ENCODE measurements at places on chromosomes 1 and 21.
A peak's percentile ranks its signal among the peaks of the same experiment; 100 is the strongest.

DNA sequence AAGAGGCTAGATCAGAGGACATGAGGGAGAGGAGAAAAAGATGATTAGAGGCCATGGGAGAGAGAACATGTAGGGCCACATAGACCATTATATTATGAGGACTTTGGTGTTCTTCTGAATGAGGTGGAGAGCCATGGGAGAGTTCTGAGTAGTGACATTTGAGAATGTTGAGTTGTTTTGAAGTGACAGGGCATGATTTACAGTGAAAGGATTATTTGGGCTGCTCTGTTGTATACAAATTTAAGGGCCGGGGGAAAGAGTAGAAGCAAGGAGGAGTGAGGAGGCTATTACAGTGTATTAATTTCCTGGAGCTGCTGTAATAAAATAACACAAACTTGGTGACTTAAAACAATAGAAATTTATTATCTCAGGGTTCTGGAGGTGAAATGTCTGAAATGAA is 102.5 kb upstream of the RGS4 start:
- DNase-seq = no peak

- DNase-seq = no peak
These were observed 253.6 kb downstream of the HMCN1 start for GRCh38 chr1:185987611-185988321.

GRCh38 chr1:53459321-53460175 is at the start of gene DMRTB1:
Gene DMRTB1 (plus strand): TSS chr1:53459399. CDS start chr1:53459454, 55 bp downstream.
- no peak for DNase-seq

DNA sequence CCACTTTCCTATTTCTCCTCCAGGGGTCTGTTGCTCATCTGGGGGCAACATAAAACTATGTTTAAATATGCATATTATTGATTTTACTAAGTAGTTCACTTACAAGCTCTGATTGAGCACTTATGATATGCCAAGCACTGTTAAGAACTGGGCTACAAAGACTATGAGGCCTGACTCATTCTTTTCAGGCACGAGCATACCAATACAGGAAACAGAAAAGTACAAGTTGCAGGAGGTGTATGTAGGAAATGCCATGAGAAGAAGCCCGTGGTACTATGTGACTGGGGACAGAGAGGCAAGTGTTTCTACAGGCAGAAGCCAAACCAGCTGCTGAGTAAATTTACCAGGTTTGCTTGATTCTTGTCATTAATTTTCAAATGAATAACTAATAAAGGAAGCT is 120.4 kb upstream of the PTGFR start:
- no peak for DNase-seq

GRCh38 chr1:172991674-172992400 is 58.9 kb downstream of the TNFSF18 start:
- no peak for DNase-seq

DNA sequence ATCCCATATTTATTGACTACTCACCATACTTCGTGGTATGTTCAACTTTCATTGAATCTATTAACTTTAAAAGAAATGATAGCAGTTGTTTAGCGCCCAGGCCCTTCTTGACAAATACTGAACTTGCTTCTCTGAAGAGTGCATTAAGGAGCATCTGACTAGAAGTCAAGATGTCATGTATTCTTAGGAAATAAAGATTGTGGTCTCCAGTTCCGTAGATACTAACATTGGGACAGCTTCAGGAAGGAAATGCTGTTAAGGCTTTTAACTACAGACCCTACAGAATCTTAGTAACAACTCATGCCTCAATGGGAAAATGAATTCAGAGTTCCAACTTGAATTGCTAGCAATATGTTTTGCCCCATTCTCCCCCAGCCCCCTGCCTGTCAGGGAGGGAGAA is 14.8 kb downstream of the LYST start:
- DNase-seq = no peak

GRCh38 chr1:31605908-31606427 is 11.5 kb upstream of the HCRTR1 start:
- no peak for DNase-seq

DNA sequence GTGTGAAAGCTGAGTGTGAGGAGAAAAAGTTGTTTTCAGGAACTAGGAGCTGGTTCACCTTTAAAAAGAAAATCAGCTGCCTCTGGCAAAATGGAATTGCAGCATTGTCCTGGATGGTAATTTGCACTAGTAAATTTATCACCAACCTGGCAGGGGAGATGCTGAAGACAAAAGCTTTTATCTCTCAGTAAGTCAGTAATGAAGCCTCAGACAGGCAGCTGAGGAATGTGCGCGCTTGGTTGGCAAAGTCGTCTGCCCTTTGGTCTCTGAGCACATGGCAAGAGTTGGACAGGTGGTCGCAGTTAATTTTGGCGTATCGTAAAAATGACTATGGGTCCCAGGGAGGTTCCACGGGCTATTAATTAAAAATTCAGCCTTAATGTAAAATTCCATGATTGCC is 131.9 kb downstream of the BACH1 start:
- DNase-seq = no peak

DNA sequence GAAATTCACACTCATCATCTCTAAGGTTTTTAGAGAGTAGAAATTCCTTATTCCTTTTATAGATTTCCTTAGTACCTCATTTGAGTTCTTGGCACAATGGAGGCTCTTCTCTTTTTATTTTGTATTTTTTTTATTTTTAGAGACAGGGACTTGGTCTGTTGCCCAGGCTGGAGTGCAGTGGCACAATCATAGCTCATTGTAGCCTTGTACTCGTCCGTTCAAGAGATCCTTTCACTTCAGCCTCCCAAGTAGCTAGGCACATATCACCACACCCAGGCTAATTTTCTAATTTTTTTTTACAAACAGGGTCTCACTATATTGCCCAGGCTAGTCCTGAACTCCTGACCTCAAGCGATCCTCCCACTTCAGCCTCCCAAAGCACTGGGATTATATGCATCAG is 29.6 kb downstream of the RGL1 start:
- DNase-seq = no peak

GRCh38 chr1:192615055-192615454 is 20.9 kb upstream of the RGS13 start:
- DNase-seq = no peak

DNA sequence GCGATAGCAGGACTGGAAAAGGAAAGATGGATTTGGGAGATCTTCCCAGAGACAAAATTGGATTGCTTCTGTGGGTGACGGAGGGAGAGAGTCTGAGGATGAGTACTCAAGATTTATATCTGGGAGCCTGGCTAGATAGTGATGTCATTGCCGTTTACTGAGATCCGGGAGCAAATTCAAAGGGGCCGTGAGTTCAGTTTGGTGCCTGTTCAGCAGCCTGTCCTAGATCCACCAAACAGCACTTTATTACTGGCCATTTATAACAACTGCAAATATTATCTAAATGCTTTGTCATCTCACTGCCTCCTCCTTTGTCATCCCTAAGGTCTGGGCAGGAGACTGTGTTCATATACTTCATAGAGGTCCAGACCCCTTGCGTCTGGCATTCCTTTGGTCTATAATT is 29.2 kb downstream of the MAPKAPK2 start:
- no peak for DNase-seq

DNA sequence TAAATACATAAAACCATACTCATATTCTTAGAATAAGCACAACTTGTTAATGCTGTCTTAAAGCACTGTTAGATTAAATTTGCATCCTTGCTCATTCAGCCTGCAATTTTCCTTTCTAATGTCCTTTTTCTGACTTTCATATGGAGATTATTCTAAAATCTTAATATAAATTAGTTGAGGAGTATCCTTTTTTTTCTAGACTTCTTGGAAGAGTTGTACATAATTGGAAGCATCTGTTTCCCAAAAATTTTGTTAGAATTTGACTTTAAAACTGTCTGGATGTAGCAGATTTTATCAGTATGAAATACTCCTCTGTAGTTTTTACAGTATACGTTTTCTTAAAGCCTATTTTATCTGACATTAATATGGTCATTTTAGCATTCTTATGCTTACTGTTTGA is 9.7 kb downstream of the KIFAP3 start:
- DNase-seq = no peak

- DNase-seq = no peak
These were observed 2.7 kb downstream of the RPRD2 start for GRCh38 chr1:150366416-150367296.

- DNase-seq = no peak
These were observed 48.7 kb downstream of the SPAG17 start for GRCh38 chr1:118136187-118136941.

DNA sequence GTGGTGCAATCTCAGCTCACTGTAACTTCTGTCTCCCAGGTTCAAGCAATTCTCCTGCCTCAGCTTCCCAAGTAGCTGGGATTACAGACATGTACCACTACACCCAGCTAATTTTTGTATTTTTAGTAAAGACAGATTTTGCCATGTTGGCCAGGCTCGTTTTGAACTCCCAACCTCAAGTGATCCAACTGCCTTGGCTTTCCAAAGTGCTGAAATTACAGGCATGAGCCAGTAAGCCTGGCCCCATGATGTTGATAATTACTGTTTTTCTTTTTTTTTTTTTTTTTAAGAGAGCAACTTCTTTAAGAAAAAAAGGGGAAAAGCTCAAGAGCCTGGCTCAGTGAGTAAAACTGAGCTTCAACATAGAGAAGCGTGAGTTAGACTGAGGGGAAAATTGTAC is 9.6 kb upstream of the SOAT1 start:
- DNase-seq = no peak

GRCh38 chr1:234731569-234732085 is 121.6 kb upstream of the IRF2BP2 start:
- DNase-seq = no peak

GRCh38 chr1:41539418-41539805 is 54.9 kb upstream of the EDN2 start:
- no peak for DNase-seq

GRCh38 chr1:226405411-226405988 is 2.4 kb downstream of the PARP1 start:
- DNase-seq = no peak

DNA sequence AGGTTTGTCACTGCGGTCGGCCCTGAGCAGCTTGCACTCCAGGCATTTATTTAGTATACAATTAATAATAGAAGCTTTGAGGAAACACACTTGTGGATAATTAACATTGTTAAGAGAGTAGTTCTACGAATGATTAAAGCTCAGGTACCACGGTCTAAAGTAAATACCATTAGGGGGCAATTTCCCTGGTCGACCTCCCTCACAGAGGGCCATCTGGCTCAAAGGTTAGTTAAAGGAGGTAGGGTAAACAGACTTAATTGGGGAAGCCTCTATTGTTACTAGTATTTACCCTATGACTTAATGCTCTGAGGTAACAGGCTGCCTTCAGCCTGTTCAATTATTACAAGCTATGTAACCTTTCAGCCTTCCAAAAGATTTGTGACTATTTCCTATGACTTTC is 122.3 kb upstream of the SLC44A3 start:
- DNase-seq = no peak

- no peak for DNase-seq
These were observed 1038.3 kb downstream of the KCNT2 start for GRCh38 chr1:195569934-195570333.

- DNase-seq = peak; percentile 44
These were observed 21.8 kb downstream of the MMEL1 start for GRCh38 chr1:2611031-2611501.

- DNase-seq = peak; percentile 55
These were observed 9.0 kb downstream of the CLDN19 start for GRCh38 chr1:42730988-42731387.

DNA sequence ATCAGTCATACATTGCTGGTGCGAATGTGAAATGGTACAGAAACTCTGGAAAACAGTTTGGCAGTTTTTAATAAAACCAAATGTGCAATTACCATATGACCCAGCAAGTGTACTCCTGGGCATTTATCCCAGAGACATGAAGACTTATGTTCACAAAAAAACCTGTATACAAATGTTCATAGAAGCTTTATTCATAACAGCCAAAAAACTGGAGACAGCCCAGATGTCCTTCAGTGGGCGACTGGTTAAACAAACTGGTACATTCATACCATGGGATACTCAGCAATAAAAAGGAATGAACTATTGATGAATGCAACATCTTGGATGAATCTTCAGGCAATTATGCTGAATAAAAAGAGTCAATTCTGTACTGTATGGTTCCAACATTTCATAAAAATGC is 97.8 kb downstream of the DTL start:
- DNase-seq = no peak

GRCh38 chr21:36034211-36034913 is 26.0 kb downstream of the SETD4 start:
- DNase-seq = no peak

DNA sequence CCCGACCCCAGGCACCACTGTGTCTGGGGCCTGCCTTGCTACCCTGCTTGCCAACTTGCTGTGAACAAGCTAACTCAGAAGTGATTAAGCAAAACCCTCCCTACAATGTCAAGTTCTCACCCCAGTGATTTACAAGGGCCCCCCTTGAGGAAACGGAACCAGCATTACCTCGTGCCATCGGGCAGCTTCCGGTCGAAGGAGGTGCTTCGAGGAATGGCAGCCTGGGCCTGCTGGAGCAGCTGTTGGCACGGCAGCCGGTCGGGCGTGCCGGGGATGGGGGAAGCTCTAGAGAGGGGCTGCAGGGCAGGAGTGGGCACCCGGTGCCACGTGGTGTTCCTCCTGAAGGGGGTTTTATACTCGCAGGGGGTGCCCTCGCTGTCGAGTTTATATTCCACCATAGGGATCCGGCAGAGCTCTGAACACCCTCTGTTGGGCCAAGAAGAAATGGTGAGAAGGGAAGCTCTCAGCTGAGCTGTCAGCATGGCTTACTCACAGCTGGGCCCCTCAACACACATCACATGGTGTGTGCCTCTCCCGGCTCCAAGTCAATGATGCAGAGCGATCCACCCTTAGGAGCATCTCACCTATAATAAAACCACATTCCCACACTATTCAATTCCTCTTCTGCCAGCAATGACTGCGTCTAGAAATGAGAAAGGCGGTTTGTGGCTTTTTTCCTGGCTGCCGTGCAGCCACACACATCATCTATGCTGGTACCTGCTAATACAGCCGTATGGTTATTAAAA is 184.4 kb downstream of the SIPA1L2 start:
- DNase-seq = no peak

GRCh38 chr1:212034516-212035122 is 738 bp downstream of the INTS7 start:
- DNase-seq = no peak
